Stimulated activated CD4-positive, alpha-beta T cell treated with anti-CD3 and anti-CD28 coated beads, Interleukin-2, amount 100 ng/mL, for 4 hours (primary cell): ENCODE measurements at places on chromosomes 16 and 17.

- DNase-seq: no peak
Measured at GRCh38 chr17:35099908-35100307, 19.8 kb downstream of the RAD51D start.

GRCh38 chr17:67435122-67435521 is 58.0 kb downstream of the PITPNC1 start:
- no peak for DNase-seq

GRCh38 chr17:386141-386876 is 33.7 kb upstream of the RPH3AL start:
- peak; percentile 50 for DNase-seq

DNA sequence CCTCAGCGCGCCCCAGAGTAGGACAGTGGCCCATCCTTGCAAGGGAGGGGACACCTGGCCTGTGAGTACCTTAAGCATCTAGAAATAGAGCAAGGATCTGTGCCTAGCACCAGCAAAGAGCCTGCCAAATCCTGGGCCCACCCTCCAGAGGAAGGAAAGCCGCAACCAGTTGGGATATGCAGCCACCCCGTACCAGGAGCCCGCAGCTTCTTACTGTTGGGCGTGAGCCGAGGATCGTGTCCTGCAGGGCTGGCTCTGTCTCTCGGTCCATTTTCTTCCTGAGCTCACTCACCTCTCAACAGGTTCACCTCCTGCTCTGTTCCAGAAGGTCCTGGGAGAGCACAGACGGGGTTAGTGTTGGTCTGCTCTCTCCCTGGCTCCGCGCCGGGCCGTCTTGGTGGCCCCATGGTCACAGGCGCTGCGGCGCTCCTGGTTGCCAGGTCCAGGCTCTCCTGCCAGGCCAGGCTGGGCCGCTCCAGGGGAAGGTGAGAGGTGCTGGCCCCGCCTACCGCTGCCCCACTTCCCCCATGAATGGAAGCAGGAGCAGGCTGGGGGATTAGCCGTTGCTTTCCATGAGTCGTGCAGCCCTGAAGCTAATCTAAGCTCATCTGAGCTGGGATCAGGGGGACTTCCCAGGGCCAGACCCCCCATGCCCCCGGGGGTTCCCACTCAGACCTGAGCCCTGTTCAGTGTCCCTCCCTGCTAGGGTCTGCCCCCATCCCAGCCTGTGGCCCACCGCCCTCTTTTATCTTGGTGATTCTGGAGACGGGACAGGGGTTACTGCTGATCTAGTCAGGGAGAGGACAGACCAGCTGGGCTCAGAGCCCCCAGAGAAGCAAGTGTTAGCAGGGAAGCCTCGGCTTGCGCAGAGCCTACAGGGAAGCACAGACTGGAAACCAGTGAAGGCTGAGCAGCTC is 12.7 kb downstream of the ENDOV start:
- DNase-seq: no peak

DNA sequence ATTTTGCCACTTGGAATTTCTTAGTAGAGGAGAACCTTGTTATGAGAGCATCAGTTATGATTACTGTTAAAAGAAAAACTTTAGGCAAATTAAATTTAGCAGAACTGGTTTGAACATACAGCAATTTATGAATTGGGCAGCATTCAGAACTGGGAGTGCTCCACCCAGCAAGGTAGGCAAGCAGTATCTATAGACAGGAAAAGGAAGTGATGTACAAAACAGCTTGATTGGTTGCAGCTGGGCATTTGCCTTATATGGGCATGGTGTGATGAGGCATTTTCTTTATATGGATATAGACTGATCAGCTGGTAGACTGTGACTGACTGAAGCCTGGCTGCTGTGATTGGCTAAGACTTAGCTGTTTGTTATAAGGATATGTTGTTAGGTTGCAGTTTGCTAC is 17.6 kb upstream of the CYLD start:
- no peak for DNase-seq

DNA sequence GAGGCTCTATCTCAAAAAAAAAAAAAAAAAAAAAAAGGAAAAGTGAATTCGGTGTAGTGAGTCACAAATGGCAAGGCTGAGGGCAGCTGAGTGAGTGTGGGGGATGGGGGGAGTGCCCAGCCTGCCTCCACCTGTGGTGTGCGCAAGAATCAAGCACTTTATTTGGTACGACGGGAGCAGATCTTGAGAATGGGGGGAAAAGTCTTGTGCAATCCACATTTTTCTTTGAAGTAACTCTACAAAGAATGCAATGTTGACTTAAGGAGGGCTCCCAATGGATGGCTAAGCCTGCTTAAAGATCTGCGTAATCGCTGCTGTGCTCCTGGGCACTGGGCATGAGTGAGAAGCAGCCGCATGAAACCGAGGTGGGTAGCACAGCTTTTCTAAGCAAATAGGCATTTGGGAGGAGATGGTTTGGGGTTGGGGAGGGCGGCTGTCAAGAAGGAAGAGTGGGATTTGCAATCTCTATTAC is 28.2 kb downstream of the ATP2C2 start:
- no peak for DNase-seq

GRCh38 chr17:37358098-37358829 is 17.5 kb upstream of the C17orf78 start:
- DNase-seq: peak; percentile 9

DNA sequence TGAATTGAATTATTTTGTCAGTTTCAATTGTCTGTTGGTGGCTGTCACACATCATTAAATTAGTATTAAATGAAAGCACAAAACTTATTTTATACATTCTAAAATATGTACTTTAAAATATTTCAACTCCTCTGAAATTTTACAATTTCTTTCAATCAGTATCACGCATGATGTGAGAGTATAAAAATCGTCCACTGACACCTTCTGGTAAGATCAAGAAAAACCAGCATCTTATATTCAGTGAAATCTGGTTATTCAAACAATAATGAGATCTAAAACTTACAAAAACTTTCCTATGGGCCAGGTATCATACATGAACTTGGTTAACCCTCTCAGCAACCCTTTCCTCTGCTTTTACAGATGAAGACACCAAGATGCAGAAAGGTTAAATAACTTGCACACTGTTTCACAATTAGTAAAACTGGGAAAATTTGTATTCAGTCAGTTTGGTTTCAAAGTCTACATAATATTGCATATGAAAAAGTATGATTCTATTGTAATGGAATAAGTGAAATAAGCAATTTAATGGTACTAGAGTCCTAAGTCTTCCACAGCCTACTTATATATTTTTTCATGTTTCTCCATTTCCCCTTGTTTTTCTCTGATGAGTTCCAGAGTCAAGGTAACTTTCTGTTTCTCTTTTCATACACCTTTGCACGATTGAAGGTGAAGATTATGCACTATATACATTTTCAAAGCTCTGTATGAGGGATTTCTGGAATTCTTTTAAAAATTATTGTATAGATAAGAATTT is 58.7 kb downstream of the EFCAB5 start:
- no peak for DNase-seq

- no peak for DNase-seq
Measured at GRCh38 chr17:5950878-5951277, 119.3 kb upstream of the WSCD1 start.

- no peak for DNase-seq
Measured at GRCh38 chr16:31458073-31458843, 1.0 kb upstream of the ARMC5 start.

DNA sequence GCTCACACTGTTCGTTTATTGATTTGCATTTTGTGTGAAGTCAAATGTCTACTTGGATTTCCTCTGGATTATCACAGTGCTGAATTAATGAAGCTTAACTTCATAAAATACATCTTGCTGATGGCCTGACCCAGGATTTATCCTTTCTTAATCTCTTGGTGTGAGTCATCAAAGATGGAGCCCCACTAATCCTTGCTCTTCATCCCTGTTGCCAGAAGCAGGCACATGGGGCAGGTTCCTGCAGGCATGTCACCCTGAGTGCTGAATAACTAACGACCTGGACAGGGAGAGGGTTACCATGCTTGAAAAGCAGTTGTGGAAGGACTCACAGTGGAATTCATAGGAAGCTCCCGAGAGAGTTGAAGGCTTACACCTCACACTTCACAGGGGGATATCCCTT is 56.0 kb upstream of the FA2H start:
- no peak for DNase-seq

- DNase-seq: no peak
Measured at GRCh38 chr17:7328840-7329373, at the start of gene NEURL4. Gene NEURL4, minus strand, starts transcription at chr17:7329335. Its CDS starts 23 bp downstream, at chr17:7329312.

- no peak for DNase-seq
Measured at GRCh38 chr17:66627985-66628384, 206.9 kb upstream of the CACNG5 start.

GRCh38 chr16:88606148-88606757 is 32.1 kb upstream of the IL17C start:
- no peak for DNase-seq

DNA sequence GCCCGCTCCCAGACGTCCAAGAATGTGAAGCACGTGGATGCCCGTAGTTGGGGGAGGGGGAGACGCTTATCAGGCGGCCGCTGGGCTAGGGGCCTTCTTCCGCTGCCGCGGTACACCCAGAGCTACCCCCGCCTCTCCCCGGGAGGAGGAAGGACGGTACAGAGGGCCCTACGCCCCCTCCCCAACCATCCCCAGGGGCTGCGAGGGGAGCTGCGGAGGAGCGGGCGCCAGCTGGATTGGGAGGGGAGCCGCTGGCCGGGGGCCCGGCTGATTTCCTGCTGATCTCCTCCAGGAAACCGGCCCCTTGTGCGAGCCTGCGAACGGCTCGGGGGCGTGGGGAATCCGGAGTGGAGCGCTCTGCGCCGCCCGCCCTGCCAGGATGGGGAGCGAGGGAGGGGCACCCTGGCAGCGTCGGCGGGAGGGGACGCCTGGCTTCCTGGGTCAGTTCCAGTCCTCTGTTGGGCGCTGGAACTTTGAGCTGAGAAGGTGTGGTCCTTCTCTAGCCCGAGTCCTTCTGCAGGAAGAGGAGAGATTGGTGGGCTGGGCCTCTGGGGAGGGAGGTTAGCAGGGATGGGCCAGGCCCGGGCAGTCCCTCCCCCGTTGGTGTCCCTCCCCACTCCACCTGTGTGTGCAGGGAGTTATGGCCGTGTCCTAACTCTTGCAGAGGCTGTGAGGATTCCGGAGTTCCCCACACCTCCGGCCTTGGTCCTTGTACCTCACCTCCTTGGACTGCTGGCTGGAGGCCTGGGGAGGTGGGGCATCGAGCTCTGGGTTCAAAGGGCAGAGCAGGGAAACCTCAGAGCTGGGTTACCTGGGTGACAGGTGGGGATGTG is 19.2 kb downstream of the GJD3 start:
- DNase-seq: no peak
